Peyer's patch (tissue), 4 donors: ENCODE measurements at places on chromosomes 12 and 14.

DNA sequence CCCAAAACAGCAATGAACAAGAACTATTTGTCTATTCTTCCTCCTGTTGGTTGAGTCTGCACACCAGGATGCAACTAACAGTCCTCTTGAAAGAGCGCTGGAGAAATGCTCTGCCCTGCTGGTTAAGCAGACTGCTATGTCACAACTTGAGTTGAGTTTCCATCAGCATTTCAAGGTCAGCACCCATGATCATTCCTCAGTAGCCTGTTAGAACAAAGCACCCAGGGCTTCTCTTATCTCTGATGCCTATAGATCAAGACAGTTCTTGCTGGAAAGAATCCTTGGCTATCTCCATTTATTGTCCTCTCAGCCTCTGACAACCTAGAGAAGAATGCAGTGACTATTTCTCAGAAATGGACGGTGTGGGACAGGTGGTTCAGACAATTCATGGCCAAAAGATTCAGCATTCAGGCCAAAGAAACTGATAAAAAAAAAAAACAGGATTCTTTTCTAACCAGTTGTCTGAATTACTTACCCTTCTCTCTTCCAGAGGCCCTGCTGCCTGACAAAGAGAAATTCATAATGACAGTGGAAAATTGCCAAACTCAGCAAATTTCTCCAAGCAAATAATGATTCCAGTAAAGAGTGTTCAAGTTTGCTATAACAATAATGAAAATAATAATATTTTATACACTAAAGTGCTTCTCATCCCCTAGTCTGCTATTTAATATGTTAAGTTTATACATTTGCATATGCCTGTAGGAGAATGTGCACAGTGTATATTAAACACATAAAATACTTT lies 306.7 kb downstream of the EMP1 start:
- peaks cover 4% of the 10 kb centered on the region for H3K4me1 ChIP-seq
- H3K27ac ChIP-seq = no peak overlapping the region
- no peak for DNase-seq
- no peak overlapping the region for H3K4me3 ChIP-seq

- H3K27ac ChIP-seq = peak overlapping the region; percentile 84
- DNase-seq = no peak
Measured at GRCh38 chr14:89616425-89616824, 199.4 kb upstream of the FOXN3 start.

- no peak overlapping the region for H3K4me3 ChIP-seq
- H3K27me3 ChIP-seq = no peaks in the 10 kb centered on the region
- H3K36me3 ChIP-seq = no peaks in the 10 kb centered on the region
- no peak for DNase-seq
Measured at GRCh38 chr12:117907108-117907689, 61.6 kb downstream of the KSR2 start.

DNA sequence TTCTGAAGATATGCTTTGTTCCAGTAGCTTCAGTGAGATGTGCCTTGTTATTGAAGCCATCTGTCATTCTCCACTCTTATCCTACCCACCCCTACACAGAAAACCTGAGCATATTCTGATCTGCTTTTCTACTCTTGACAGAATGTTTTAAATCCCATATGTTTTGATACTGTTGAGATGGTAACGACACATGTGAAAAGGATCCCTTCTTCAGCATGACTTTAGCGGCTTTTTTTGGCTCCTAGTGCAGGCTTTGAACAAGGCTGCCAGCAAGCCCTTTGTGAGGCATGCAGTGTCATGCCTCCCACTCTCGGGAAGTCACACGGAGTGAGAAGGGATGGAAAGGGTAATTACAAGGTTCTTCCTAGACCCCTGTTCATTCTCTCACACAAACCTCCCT lies 228.8 kb upstream of the RGS6 start:
- no peak for DNase-seq
- H3K27ac ChIP-seq = no peak overlapping the region
- no peaks in the 10 kb centered on the region for H3K27me3 ChIP-seq
- H3K4me3 ChIP-seq = no peak overlapping the region
- H3K4me1 ChIP-seq = no peaks in the 10 kb centered on the region

DNA sequence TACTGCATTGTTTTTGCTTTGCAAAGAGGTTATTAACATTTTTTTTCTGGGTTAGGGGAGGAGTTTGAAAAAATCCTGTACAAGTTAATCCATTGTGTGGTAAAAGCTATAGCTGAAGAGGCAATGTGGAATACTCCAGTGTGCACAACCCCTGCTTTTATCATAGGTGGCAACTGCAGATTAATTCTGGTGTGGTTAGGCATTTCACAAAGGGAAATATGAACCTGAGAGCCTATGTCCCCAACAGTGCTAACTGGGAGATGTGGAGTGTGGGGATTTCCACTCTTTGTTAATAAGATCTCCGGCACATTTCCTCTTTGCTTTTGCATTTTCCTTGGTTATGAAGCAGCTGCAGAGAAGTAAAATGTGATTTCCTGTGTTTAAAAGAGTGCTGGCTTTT lies 33.6 kb downstream of the PRORP start:
- DNase-seq = no peak
- no peak overlapping the region for H3K27ac ChIP-seq
- no peaks in the 10 kb centered on the region for H3K36me3 ChIP-seq
- H3K27me3 ChIP-seq = no peaks in the 10 kb centered on the region

DNA sequence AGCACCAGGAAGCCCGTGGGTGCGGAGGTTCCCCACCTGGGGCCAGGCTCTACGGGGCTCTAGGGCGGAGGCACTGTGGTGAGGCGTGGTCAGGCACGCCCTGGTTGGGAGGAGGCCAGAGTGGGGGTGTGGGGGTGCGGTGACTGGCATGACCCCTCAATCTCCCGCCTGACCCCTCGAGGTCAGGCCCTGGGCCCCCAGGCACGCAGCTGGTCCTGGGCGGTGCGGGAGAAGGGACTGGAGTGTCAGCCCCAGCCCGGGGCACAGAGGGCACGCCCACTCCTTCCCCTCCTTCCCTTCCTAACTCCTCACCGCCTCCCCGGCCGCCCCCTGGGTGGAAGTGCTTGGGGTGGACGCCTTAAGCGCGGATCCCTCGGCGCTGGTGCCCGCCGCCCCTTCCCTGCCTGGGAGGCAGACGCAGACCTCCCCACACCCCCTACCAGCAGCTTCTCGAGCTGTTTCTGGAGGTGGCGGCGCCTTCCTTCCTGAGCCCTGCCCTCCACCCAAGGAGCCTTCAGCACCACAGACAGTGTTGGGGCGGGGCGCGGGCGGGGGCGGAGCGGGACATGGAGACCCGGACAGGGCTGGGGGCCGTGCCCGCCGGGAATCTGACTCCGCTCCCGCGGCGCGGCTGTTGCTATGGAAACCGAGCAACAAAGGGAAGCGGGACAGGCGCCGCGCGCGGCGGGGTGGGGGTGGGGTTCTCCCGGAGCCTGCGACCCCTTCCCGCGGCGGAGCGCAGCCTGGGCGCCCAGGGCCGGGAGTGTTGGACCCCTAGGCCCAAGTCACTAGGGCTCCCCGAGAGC lies 741 bp upstream of the CRIP2 start:
- H3K4me3 ChIP-seq = peak overlapping the region; percentile 63
- H3K4me1 ChIP-seq = peaks cover 46% of the 10 kb centered on the region
- H3K27ac ChIP-seq = peak overlapping the region; percentile 89
- H3K36me3 ChIP-seq = no peaks in the 10 kb centered on the region
- peak; percentile 84 for DNase-seq

DNA sequence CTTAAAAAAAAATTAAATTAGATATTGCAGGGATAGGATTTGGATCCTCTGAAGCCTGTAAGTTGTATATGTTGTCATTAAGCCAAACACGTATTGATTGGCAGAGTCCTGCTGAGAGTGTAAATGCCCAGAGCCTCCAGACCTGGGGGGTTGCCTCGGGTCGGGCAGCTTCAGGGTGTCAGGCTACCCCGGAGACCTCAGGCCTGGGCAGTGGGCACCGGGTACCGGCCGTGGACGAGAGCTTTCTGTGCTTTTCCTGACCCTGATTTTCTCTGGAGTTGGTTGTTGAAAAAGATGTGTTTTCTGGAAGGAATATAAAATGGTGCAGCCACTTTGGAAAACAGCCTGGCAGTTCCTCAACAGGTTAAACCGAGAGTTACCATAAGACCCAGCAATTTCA lies 96.1 kb downstream of the DNAH10 start:
- H3K4me3 ChIP-seq = no peak overlapping the region
- no peaks in the 10 kb centered on the region for H3K36me3 ChIP-seq
- H3K27me3 ChIP-seq = no peaks in the 10 kb centered on the region
- no peak overlapping the region for H3K27ac ChIP-seq
- no peak for DNase-seq
- no peaks in the 10 kb centered on the region for H3K4me1 ChIP-seq

DNA sequence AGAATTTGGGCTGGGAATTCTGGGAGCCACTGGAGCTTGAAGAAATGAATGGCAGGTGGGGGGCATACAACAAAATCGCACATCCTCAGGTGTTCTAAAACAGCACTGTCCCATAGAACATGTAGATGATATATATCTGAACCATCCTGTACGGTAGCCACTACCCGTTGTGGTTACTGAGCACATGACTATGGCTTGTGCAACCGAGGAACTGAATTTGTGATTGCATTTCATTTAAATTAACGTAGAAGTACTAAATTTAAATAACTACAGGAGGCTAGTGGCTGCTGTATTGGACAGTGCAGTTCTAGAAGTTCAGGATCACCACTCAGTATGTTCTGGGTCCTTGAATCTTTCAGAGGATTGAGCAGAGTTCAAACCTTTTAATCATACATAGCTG lies 172.4 kb downstream of the PHETA1 start:
- no peaks in the 10 kb centered on the region for H3K4me1 ChIP-seq
- no peak overlapping the region for H3K4me3 ChIP-seq
- no peak overlapping the region for H3K27ac ChIP-seq
- no peaks in the 10 kb centered on the region for H3K27me3 ChIP-seq

DNA sequence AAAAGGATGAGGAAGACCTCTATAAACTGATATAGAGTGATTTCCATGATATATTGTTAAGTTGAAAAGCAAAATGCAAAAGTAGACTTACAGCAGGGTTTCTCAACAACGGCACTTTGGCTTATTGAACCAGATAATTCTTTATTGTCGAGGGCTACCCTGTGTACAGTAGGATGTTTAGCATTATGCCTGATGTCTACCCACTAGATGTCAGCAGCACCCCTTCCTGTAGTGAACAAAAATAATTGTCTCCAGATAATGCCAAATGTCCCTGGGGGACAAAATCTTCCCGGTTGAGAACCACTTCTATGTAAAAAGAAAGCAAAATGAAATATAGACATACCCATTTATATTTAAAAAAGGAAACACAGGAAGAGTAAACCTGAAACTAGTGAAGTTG lies 32.4 kb downstream of the ABCD2 start:
- H3K27ac ChIP-seq = no peak overlapping the region
- DNase-seq = no peak

DNA sequence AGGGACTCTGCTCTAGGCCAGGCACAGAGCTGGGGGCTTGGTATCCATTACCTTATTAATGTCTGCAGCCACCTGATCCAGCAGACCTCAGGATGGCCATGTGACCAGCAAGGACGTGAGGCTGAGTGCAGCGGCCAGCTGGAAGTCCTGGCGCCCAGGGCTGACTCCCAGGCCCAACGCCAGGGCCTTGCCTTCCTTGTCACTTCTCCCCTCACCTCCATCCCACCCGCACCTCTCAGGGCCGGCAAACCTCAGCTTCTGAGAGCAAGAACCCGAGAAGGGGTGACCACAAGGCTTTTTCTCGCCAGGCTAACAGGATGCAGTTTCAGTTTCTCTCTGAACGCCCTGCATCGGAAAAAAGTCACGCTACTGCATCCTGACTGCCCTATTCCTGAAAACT lies 15.4 kb downstream of the RAB35 start:
- no peaks in the 10 kb centered on the region for H3K36me3 ChIP-seq
- no peaks in the 10 kb centered on the region for H3K27me3 ChIP-seq
- no peak overlapping the region for H3K27ac ChIP-seq
- DNase-seq = no peak
- peak overlapping the region; percentile 9 for H3K4me3 ChIP-seq

GRCh38 chr14:76077340-76077739 lies 74.4 kb upstream of the GPATCH2L start:
- no peaks in the 10 kb centered on the region for H3K36me3 ChIP-seq
- H3K4me3 ChIP-seq = no peak overlapping the region
- no peaks in the 10 kb centered on the region for H3K27me3 ChIP-seq
- H3K4me1 ChIP-seq = no peaks in the 10 kb centered on the region
- no peak for DNase-seq
- no peak overlapping the region for H3K27ac ChIP-seq

DNA sequence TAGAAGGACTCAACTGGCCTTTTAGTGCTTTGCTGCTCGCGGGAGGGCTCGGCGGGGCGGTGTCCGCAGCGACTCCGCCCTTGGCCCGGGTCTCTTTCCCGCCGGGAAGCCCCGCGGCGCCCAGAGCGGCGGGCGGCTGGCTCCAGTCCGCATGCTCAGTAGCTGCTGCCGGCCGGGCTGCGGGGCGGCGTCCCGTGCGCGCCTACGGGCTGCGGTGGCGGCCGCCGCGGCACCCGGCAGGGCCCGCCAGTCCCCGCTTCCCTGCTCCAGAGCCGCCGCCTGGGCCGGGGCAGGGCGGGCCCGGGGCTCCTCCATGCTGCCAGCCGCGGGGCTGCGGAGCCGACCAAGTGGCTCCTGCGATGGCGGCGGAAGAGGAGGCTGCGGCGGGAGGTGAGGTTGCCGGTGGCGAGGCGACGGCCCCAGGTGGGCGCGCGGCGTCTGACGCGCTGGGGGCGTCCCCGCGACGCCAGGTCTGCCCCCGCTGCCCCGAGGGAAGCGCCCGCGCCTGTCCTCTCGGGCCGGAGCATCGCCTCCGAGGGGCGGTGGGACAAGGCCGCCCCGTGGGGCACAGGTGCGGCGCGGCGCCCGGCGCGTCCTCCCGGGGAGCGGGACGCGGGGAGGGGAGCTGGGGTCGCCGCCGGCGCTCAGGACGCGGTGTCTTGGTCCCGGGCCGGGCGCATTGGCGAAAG lies at the start of gene BMAL2:
Gene BMAL2 (plus strand): TSS at position 123 of the 689 bp plus-strand sequence. CDS start 237 bp downstream, at position 360.
- no peaks in the 10 kb centered on the region for H3K27me3 ChIP-seq
- no peaks in the 10 kb centered on the region for H3K36me3 ChIP-seq
- H3K4me3 ChIP-seq = peak within 1 kb of the TSS; percentile 89
- no peaks in the 10 kb centered on the region for H3K4me1 ChIP-seq
- peak within 1 kb of the TSS; percentile 40 for H3K27ac ChIP-seq
- DNase-seq = no peak

DNA sequence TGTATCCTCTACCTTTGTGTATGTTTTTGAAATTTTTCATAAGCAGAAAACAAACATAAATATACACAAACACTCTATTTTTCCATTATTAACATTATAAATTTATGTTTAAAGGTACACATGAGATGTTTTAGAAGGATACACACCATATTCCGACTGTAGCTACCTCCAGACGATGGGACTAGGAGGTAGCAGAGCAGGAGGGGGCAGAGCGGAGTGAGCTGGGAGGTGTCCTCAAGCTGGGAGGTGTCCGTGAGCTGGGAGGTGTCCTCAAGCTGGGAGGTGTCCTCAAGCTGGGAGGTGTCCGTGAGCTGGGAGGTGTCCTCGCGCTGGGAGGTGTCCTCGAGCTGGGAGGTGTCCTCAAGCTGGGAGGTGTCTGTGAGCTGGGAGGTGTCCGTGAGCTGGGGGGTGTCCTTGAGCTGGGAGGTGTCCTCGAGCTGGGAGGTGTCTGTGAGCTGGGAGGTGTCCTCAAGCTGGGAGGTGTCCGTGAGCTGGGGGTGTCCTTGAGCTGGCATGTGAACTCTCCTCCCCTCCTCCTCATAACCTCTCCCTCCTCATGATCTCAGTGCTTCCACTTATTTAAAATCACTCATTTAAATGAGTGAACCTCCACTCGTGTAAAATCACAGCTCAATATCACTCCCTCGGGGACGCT lies 346.9 kb upstream of the SFSWAP start:
- H3K4me1 ChIP-seq = no peaks in the 10 kb centered on the region
- DNase-seq = no peak
- no peak overlapping the region for H3K27ac ChIP-seq
- no peaks in the 10 kb centered on the region for H3K27me3 ChIP-seq
- H3K4me3 ChIP-seq = no peak overlapping the region
- no peaks in the 10 kb centered on the region for H3K36me3 ChIP-seq
